ENCODE measurements at places on chromosomes 4 and X. TPM values are rescaled to one million over a fixed set of nuclear protein-coding genes. Genes with fewer than 3 reads are reported as not detected.

The AMOT gene
- 4.7 TPM for polyA plus RNA-seq

The SPP1 gene
- polyA plus RNA-seq: 0.50 TPM

The MAGEA10 gene
- not detected for polyA plus RNA-seq

The FHIP1A gene
- polyA plus RNA-seq: 0.02 TPM

The POF1B gene
- not detected for polyA plus RNA-seq
